Daoy (cell line): ENCODE measurements at places on chromosomes 4 and X. TPM values are rescaled to one million over a fixed set of nuclear protein-coding genes. Genes with fewer than 3 reads are reported as not detected.
A peak's percentile ranks its signal among the peaks of the same experiment; 100 is the strongest.

Gene ZMYM3
- 8.8 and 10.3 TPM in 2 replicates for total RNA-seq

Gene KIF4A
- total RNA-seq, result 53.5 and 59.6 TPM in 2 replicates

GRCh38 chr4:42252315-42252714 lies 99.9 kb upstream of the BEND4 start:
- no peak for DNase-seq

- DNase-seq, result no peak
These were observed 206.1 kb downstream of the MID1 start for GRCh38 chrX:10414156-10414824.

GRCh38 chr4:10179957-10180602 lies 63.5 kb upstream of the WDR1 start:
- DNase-seq, result no peak

DNA sequence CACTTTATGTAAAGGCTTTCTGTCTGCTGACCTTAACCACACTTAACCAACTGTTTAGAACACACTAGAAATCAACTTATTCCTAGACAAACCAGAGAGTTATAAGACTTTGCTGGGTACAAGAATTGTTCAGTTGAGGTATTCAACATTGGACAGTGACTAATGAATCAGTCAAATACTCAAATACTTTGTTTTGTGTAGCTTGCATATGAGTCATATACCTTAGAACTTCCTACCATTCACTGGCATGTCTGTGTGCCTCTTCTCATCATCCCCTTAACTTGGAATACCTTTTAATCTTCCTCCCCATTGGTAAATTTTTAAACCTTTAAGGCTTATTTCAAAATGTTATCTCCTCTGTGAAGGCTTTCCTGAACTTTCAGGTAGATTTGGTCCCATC lies 708.8 kb upstream of the GRIA3 start:
- no peak for DNase-seq

GRCh38 chrX:21374994-21375707 lies 933 bp downstream of the CNKSR2 start:
- peak; percentile 7 for DNase-seq
